ENCODE measurements at places on chromosomes 7 and 10.

DNA sequence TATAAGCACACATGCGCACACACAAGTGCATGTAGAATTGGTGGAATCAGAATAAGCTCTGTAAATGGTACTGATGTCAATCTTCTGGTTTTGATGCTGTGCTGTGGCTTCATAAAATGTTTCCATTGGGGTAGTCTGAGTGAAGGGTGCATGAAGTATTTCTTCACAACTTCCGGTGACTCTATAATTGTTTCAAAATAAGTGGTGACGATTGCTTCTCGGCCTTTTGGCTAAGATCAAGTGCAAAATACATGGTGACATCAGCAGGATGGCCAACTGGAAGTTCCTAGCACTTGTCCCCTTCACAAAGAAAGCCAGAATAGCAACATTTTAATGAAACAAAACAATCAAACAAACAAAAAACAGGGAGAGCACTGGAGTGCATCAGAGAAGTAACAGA is 41.6 kb upstream of the CAMK2B start:
- no peak for DNase-seq

- DNase-seq = no peak
Observed at GRCh38 chr7:142250705-142251104, 7.2 kb downstream of the PRSS58 start.

DNA sequence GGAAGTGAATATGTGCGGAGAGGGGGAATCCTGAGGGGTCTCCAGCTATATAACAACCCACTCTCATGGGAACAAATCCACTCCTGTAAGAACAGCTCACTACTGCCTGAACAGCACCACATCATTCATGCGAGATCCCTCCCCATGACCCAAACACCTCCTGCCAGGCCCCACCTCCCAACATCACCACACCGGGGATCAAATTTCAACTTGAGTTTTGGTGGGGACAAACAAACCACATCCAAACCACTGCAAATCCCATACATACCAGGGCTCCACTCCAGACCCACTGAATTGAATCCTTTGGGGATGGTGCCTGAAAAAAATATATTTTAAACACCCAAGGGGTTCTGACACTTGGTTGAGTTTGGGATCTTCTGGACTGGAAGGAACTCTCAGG is 181.5 kb upstream of the PLXNA4 start:
- no peak for DNase-seq

- no peak for DNase-seq
Observed at GRCh38 chr10:124386186-124387077, 32.3 kb downstream of the OAT start.

- DNase-seq = no peak
Observed at GRCh38 chr10:26627324-26627723, 70.2 kb upstream of the PDSS1 start.

DNA sequence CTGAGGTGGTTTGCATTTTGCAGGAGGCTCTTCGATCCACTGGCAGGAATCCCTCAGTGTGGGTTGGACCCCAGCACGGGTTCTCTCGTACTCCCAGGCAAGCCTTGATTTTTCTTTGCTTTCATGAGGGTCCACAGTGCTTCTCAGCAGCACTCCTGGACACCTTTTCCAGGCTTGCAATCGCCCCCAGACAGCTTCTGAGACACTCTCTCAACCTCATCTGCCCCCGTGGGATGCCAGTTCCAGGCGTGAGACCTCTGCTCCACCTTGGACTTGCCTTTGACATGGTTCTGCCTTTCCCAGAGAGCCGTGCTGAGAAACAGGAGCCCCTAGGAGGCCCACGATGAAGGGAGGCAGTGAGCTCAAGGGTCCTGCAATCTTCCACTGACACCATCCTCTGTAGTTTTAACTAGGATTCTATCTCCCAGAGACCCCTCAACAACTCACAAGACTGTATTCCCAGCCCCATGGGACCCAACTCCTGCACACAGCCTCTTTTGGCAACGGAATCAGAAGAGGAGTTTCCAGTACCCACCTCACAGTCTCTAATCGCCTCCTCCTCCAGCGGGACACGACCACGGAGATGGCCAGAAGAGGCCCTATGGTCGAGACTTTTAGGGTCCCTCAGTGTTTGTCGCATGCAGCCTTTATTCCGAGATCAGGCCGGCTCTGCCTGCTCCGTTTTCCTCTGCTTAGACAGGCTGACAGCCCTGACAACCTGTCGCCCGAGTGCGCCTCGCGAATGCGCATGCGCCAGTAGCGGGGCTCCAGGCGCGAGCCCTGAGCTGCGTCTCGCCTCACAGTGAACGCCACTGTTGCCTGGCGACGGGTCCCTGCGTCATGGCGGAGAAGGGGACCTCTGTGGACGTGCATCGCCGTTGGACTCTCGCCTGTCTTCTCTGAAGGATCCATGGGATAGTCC is 26.0 kb upstream of the ZNF273 start:
- DNase-seq = peak; percentile 77

GRCh38 chr7:16594061-16594460 is 51.5 kb downstream of the ANKMY2 start:
- no peak for DNase-seq

GRCh38 chr10:86109421-86109820 is 257.2 kb downstream of the GRID1 start:
- no peak for DNase-seq

DNA sequence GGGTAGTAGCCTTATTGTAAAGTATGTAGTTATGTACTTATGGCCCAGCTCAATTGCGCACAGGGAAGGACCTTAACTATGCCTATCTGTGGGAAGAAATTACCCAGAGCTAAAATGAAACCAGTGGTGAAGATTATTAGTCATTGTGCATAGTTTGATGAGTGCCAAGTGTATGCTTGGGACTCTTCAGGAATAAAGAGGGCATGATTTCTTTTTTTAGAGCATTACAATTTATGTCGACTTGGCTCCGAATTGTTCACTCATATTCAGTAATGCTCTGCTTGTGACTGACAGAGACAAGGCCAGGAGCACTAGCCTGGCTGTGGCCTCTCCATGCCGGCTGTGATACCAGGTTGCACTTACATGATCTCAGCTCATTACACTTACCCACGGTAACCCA is 269.5 kb downstream of the TRIL start:
- no peak for DNase-seq

DNA sequence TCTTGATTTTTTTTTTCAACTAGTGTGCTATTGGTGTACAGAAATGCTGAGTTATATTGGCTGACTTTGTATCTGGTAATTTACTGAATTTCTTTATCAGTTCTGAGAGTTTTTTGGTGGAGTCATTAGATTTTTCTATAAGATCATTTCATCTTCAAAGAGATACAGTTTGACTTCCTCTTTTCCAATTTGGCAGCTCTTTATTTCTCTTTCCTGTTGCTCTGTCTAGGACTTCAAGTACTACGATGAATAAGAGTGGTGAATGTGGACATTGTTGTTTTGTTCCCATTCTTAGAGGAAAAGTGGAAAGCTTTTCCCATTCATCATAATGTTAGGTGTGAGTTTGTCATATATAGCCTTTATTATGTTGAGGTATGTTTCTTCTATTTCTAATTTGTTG is 50.2 kb downstream of the LOXL4 start:
- DNase-seq = no peak

Data from T-helper 2 cell (primary cell).